ENCODE measurements at places on chromosomes 13 and 19.

- DNase-seq: peak; percentile 40
Observed at GRCh38 chr19:49555600-49556411, 24.6 kb downstream of the NOSIP start.

GRCh38 chr19:15223649-15224361, 8.4 kb downstream of the EPHX3 start:
- DNase-seq: no peak

DNA sequence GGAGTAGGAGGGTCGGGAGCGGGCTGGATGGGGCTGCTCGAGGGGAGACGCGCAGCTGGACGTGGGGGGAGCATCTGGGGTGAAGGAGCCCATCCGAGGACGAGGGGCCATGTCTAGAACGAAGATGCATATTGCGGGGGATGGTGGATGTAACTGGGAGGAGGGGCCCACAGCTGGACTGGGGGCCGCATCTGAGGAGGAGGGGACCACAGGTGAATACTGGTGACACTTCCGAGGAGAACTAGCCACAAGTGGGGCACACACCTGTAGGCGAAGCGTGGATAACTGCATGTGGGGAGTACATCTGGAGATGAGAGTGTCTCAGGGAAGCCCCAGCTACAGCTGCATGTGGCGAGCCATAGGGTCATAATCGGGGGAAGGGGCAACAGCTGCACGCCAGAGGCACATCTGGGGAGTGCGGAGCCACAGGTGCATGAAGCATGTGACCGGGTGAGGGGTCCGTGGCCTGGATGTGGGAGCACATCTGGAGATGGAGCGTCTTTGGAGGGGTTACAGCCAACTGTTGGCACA, 402 bp downstream of the ZSWIM9 start:
- no peak for DNase-seq

GRCh38 chr19:11797491-11797890, 832 bp upstream of the ZNF491 start:
- DNase-seq: peak; percentile 36

DNA sequence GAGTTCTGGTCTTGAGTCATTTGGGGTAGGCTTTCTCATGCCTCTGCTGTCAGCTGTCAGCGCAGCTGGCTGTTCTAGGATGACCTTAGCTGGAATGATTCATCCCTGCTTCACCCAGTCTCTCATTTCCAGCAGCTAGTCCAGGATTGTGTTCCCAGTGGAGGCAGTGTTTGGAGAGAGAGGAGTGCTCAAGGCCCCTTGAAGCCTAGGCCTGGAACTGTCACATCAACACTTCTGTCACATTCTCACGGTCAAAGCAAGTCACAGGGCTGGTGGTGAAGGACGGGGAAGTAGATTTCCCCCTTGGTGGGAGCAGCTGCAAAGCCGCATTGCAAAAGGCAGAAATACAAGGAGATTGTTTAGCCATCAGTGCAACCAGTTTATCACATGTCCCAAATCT, 15.2 kb downstream of the TPT1 start:
- no peak for DNase-seq

DNA sequence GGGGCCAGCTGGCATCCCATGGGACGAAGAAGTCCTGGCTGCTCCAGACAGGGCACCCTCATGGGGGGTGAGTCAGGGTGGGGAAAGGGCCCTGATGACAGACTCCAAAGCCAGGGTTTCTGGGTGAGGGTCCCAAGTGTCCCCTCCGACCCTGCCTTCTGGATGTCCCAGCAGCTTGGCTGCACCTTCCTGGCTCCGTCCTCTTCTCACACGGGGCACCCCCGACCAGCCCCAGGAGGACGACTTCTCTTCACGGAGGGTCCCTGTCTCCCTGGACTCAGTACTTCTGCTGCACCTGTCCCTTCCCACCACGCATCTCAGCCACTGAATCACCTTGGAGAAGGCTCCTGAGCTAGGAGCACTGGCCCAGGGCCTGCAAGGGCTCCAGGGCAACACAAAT, 19.9 kb downstream of the MIER2 start:
- DNase-seq: no peak

- DNase-seq: no peak
Observed at GRCh38 chr13:22220151-22221135, 549.6 kb downstream of the FGF9 start.

DNA sequence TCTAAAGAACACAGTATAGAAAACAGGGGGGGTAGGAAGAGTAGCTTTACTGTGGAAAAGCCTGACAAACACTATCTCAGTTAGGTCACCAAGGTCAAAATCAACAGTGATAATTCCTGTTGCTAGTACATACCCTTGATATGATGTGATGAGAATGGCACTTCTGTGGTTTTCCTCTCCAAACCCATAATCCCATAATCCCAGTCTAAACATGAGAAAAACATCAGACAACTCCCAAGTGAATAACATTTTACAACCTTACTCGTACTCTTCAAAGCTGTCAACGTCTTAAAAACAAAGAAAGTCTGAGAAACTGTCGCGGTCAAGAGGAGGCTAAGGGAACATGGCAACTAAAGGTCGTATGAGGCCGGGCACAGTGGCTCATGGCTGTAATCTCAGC, 137.6 kb downstream of the FOXO1 start:
- DNase-seq: no peak

GRCh38 chr19:20787786-20788185, 11.7 kb downstream of the ZNF66 start:
- no peak for DNase-seq

GRCh38 chr13:26133851-26134250, 82.0 kb upstream of the SHISA2 start:
- DNase-seq: no peak

- DNase-seq: peak; percentile 60
Observed at GRCh38 chr13:30429721-30430694, 7.7 kb downstream of the UBE2L5 start.

- DNase-seq: no peak
Observed at GRCh38 chr13:29324601-29325000, 270.9 kb downstream of the SLC7A1 start.

DNA sequence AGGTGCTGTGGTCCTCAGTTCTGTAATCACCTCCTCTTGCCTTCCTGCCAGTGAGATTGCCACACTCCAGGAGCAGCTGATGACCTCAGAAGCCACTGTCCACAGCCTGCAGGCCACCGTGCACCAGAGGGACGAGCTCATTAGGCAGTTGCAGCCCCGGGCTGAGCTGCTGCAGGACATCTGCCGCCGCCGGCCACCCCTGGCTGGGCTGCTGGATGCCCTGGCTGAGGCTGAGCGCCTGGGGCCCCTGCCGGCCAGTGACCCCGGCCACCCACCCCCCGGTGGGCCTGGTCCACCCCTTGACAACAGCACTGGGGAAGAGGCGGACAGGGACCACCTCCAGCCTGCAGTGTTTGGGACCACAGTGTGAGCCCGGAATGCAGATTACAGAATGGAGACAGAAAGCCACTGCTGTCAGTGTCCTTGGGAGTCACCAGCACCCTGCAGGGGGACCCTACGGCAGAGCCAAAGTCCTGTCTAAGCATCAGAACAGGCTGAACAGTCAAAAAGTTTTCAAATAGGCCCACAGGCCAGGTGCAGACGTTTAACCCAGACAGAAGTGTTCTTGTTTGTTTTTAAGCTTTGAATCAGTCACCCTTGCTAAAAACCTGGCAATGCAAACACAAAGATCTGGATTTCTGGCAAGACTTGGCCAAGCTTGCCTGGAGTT, 4.2 kb downstream of the VMAC start:
- DNase-seq: no peak

- no peak for DNase-seq
Observed at GRCh38 chr13:44715287-44716230, 139.4 kb upstream of the TSC22D1 start.
